ENCODE measurements at places on chromosomes 2 and 18.

GRCh38 chr2:209476367-209477208 lies 52.7 kb downstream of the MAP2 start:
- no peak for DNase-seq

DNA sequence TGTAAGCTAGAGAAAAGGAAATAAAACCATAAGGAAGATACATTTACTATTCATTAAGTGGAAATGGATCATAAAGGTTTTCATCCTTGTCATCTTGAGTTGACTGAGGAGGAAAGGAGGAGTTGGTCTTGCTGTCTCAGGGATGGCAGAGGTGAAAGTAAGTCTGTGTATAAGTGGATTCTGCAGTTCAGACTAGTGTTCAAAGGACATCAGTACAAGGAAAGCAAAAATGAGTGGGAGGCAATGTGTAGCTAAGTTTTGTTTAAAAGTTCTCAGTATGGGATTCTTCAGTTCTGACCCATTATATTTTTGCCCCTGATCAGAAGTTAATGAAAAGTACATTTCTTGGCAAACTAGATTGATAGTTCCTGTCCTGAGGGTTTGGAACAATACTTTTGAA lies 18.9 kb downstream of the SLC20A1 start:
- no peak for DNase-seq

- no peak for DNase-seq
Observed at GRCh38 chr18:3654442-3655253, 204.7 kb downstream of the TGIF1 start.

GRCh38 chr2:218638372-218638771 lies 21.1 kb downstream of the ZNF142 start:
- no peak for DNase-seq

Measured in HTR-8/SVneo (cell line).